ENCODE measurements at places on chromosomes 3 and 15. TPM values are rescaled to one million over a fixed set of nuclear protein-coding genes. Genes with fewer than 3 reads are reported as not detected.

DNA sequence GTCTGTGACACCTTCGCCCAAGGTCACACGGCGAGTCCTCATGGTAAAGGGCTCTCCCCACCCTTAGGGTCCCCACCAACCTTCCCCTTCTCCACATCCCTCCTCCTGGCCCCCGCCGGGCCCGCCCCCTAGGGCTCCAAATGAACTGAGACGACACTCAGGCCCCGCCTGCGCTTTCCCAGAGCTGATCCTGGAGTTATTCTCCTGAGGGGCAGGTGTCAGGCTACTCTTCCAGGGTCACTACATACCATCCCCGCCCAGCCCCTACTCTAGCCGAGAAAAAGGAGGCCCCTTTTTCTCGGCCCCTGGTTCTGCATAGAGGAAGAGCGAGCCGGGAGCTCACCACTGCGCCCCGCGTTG is 292 bp downstream of the USP4 start:
- DNase-seq = no peak

DNA sequence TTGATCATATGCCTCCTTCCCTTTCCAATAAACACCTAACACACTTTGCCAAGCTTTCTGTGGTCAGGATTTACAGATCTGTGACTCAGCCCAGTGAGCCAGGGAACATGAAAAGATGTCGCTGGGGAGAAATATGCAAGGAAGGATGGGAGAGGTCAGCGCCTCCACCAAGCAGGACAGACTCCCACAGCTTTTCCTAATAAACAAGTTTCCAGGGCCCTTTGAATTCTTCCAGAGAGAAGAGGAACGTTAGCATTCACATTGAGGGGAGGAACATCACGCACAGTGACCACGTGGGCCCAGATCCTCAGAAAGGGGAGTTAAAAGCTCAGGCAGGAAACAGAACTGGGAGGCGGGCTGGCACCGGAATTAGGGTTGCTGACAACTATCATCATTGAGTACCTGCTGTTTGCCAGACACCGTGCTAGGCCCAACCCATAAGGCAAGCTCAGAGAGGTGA is 33.3 kb upstream of the MRPS22 start:
- no peak for DNase-seq

Gene NEK4
- 27.4 TPM for total RNA-seq

GRCh38 chr3:171953301-171954022 is 85.9 kb upstream of the FNDC3B start:
- DNase-seq = no peak

Gene CHRNB4
- total RNA-seq = not detected

- DNase-seq = no peak
Observed at GRCh38 chr3:19267040-19267439, 118.7 kb downstream of the KCNH8 start.

- no peak for DNase-seq
Observed at GRCh38 chr3:39491733-39492350, 24.4 kb downstream of the MOBP start.

DNA sequence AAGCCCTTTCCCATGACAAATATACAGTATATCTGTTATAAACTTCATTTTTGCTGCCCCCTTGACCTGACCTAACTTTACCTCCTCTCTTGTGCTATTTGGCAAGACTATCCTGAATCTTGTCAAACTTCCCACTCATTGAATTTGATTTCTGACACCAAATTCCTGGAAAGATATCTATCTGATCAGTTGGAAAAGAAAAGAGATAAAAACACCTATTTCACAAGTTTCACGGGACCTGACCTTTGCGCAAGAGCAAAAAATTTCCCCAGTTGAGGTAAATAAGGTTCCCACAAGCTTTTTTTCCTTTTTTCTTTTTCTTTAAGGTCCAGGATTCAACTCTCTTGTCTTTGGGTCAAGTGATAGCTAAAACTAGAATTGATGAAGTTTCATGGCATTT is 189.2 kb upstream of the LPP start:
- no peak for DNase-seq

DNA sequence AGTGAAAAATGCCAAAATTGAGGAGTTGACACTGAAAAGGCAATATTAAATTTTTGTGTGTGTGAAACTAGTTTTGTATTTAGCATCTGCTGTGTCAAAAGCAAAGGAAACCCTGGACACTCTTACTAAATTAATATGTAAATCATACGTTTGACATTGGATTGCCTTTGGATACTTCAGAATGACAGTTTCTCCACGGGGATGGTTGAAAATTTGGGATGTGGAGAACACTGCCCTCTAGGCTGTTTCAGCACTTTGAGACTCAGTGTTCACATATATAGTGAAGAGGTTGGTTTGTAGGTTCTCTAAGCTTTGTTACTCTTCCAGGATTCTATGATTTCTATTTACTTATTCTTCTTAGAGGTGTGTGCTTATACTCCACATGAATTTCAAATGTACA is 3.0 kb downstream of the ROBO2 start:
- DNase-seq = no peak

- DNase-seq = no peak
Observed at GRCh38 chr3:103059432-103059831, 624.6 kb downstream of the ZPLD1 start.

Gene GUCA1C
- not detected for total RNA-seq

- no peak for DNase-seq
Observed at GRCh38 chr3:48695393-48695753, 9.7 kb upstream of the NCKIPSD start.

Gene CLDN11
- total RNA-seq = not detected

GRCh38 chr15:46177219-46177618 is 542.4 kb downstream of the SQOR start:
- no peak for DNase-seq

- DNase-seq = no peak
Observed at GRCh38 chr3:107452436-107452835, 70.3 kb upstream of the BBX start.

Gene NT5DC2
- total RNA-seq = 2.1 TPM

- no peak for DNase-seq
Observed at GRCh38 chr3:110984456-110985250, 87.0 kb upstream of the NECTIN3 start.

DNA sequence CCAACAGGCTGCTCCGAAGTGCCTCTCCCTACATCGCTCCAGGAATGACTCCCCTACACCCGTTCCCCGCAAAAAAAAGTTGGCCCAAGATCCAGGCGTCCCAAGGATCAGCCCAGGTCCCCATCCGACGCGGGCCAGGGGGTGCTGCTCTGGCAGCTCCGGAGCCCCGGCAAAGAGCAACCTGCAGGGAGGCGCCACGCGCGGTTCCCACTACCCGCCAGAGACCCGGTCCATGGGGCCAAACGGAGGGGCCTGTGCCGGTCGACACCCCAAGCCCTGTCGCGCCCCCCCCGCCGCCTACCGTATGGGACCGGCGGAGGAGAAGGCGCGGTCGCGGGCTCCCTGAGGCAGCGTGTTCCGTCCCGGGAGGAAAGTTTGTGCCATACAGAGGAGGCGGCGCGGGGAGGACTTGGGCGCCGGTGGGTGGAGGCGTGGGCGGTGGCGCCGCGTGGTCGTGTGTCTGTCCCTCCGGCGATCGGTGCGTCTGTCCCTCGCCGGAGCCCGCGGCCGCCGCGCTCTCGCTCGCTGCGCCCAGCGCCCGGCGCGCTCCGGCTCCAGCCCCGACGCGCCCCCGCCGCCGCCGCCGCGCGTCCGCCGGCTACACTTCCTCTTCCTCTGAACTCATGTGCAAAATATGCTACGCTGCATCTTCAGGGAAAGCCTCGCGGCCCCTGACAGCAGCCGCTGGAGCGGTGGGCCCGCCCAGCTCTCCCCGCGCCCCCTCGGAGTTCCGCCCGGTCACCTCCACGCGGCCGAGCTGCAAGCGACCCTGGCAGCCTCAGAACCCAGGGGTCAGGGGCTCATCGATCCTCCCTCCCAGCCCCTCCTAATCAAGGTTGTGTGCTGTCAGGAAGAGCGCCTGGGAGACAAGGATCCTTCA is at the start of gene RFTN1:
Gene RFTN1, minus strand, starts transcription at position 559 of the 880 bp plus-strand sequence. CDS start 19,830 bp downstream, outside the sequence.
- DNase-seq = peak; percentile 51

DNA sequence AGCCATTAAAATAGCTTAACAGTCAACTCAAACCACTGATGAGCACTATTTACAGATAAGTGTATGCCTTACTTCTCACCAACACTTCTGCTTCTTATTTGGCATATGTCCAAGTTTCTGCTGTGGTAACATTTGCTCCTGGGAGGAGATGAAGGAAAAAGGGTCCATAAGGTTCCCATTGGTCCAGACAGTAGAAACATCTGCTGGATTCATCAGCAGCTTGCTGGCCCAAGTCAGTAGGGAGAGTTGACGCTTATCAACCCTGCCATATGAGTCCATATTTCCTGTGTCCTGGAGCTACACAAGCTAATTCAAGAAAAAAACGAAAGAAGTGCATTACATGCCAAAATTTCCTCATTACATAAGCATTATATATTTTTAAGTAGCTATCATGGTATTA is 824.5 kb downstream of the CADM2 start:
- no peak for DNase-seq

DNA sequence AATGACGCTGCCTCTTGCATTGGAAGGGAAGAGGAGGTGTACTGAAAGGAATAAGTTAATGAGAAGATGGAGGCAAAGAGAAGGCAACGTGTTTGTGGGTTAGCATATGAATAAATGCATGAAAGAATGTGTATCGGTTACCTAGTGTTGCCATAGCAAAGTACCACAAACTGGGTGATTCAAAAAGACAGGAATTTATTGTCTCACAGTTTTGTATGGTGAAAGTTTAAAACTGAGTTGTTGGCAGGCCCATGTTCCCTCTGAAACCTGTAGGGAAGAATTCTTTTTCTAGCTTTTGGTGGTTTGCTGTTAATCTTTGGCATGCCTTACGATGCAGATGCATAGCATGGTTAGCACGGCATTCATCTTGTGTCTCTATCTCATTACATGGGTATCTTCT is 729.9 kb downstream of the MECOM start:
- no peak for DNase-seq

- no peak for DNase-seq
Observed at GRCh38 chr3:18027161-18027939, 284.9 kb upstream of the TBC1D5 start.

- DNase-seq = no peak
Observed at GRCh38 chr15:68646156-68646555, 67.4 kb downstream of the CORO2B start.

Gene PLS1
- 2.0 TPM for total RNA-seq

DNA sequence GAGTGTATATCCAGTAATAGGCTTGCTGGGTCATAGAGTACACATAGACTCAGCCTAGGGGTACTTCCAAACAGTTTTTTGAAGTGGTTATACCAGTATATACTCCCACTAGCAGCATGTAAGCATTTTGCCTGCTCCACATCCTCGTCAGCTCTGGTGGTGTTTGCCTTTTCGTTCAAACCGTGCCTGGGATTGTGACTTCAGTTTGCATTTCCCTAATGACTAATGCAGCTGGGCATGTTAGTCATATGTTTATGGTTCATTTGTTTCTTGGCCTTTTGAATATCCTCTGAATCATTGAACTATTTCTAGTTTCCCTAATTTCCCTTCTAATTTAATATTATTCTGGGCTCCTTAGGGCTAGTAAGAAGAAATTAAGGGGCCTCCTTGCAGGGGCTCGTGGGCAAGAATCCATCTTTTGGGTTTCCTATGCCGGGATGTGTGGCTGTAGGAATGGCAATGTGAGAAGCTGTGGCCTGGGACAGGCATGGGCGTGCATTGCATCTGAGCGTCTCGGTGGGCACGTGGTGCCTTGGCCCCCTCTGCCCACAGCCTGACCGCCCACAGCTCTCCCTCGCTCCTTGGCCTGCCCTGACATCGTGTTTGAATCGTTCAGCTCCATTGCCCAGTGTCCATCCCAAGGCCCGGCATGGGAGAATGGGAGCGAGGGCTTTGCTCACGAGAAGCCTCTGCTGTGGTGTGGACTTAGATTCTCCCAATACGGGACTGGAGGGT is 26.4 kb downstream of the FAH start:
- no peak for DNase-seq

GRCh38 chr3:71579935-71580406 is 3.6 kb downstream of the FOXP1 start:
- DNase-seq = peak; percentile 33

DNA sequence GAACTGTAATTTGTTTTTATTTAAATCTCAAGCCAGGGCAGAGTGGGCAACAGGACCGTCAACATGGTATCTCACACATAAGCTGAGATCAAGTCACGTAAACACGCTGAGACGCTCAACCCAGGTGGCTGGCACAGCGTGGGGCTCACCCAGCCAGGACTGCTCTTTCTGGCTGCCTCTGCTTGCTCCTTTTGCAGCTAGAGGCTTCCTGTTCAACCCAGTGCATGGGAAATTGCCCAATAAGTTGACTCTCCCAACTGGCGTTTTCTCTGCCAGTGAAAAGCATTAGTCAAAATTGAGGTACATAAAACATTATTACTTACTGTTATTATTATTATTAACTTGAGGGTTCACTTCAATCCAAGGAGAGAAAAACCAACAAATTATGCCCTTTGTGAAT is 398.1 kb downstream of the NR2F2 start:
- no peak for DNase-seq

GRCh38 chr15:39946862-39947261 is 12.9 kb downstream of the EIF2AK4 start:
- DNase-seq = no peak

Gene PAQR9
- not detected for total RNA-seq

GRCh38 chr3:71593106-71593505 is 9.6 kb upstream of the FOXP1 start:
- no peak for DNase-seq

GRCh38 chr15:71114887-71115566 is at the start of gene THSD4:
TSS of gene THSD4 (plus strand) at chr15:71115471.
- peak; percentile 40 for DNase-seq

GRCh38 chr3:50324351-50325112 is 2.0 kb upstream of the HYAL2 start:
- peak; percentile 45 for DNase-seq

Gene CCR1
- 2.6 TPM for total RNA-seq

- DNase-seq = peak; percentile 24
Observed at GRCh38 chr15:69478259-69478781, 25.7 kb downstream of the RPLP1 start.

Gene RBP2
- not detected for total RNA-seq

DNA sequence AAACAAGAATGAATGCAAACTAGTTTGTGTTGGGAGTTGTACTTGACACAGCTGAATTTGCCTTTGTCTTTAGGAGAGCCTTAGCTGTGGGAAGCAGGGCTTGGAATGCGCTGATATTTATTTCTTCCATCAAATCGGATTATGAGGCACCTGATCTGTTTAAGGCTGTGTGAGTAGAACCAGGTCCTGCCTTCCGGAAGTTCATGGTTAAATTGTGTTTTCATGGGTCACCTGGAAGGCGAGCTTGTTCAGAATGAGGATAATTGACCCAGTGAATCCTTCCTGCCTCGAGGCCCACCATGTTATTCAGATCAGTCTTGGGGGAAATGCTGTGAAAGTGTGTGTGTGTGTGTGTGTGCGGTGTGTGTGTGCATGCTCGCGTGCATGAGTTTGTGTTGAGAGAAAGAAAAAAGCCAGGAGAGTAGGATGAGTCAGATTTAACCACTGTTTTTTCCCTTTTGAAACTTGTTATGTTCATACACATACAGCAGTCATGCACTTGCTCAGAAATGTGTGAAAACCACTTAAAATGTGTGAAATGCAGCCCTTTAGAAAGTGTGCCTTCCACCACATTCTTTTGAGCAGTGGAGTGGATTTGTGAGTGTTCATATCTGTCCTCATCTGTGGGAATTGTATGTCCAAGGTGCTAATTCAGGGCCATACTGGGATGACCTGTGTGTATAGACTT is 36.7 kb downstream of the SMAD3 start:
- no peak for DNase-seq

Gene WNT7A
- total RNA-seq = 18.8 TPM

GRCh38 chr15:62454567-62455172 is 289.6 kb upstream of the C2CD4B start:
- DNase-seq = no peak

Gene ARRDC4
- total RNA-seq = 0.87 TPM

Gene GPR156
- total RNA-seq = not detected

Gene SPSB4
- total RNA-seq = not detected

Gene RLBP1
- total RNA-seq = not detected

- peak; percentile 51 for DNase-seq
Observed at GRCh38 chr3:16824081-16824696, 60.6 kb upstream of the PLCL2 start.

Gene SAXO2
- 6.4 TPM for total RNA-seq
